ENCODE measurements at places on chromosomes 4 and X.
A peak's percentile ranks its signal among the peaks of the same experiment; 100 is the strongest.

DNA sequence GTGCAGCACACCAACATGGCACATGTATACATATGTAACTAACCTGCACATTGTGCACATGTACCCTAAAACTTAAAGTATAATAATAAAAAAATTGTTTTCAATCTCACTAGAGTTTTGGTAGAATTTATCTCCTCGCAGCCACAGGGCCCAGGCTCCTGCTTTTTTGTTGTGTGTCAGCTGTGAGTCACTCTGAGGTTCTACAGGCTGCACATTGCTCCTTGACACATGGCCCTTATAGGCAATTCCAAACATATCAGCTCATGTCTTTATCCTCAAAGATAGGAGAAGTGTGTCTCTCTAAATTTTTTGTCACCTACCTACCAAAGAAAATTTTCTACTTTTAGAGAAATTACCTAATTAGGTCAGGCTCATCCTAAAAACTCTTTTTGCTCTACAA is 252.1 kb upstream of the ADGRL3 start:
- no peak overlapping the region for H3K4me3 ChIP-seq
- H3K36me3 ChIP-seq: no peaks in the 10 kb centered on the region
- DNase-seq: no peak
- H3K27me3 ChIP-seq: no peaks in the 10 kb centered on the region
- H3K4me1 ChIP-seq: no peaks in the 10 kb centered on the region

DNA sequence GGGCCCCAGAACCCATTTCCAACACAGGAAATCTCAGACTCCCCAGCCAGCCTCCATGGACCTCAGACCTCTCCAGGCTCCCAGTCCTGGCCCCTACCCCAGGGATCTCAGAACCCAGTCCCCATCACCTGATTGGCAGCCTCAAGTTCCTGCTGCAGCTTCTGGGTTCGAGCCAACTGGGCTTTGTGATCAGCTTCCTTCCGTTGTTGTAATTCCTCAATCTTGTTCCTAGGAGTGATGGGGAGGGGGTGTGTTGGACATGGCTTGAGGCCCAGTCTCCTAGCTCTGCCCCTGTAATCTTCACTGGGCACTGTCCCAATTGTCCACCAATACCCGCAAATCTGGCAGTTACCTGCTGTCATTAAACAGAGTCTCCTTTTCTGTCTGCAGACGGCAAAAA is 12.6 kb downstream of the GRIPAP1 start:
- peaks cover 3% of the 10 kb centered on the region for H3K36me3 ChIP-seq
- no peak for DNase-seq
- no peaks in the 10 kb centered on the region for H3K27me3 ChIP-seq
- H3K4me3 ChIP-seq: no peak overlapping the region
- H3K4me1 ChIP-seq: no peaks in the 10 kb centered on the region

- no peak overlapping the region for H3K4me3 ChIP-seq
- no peaks in the 10 kb centered on the region for H3K4me1 ChIP-seq
- H3K27ac ChIP-seq: no peak overlapping the region
- peaks cover 4% of the 10 kb centered on the region for H3K36me3 ChIP-seq
- H3K27me3 ChIP-seq: no peaks in the 10 kb centered on the region
Observed at GRCh38 chrX:45751156-45751555, 550.5 kb upstream of the DIPK2B start.

DNA sequence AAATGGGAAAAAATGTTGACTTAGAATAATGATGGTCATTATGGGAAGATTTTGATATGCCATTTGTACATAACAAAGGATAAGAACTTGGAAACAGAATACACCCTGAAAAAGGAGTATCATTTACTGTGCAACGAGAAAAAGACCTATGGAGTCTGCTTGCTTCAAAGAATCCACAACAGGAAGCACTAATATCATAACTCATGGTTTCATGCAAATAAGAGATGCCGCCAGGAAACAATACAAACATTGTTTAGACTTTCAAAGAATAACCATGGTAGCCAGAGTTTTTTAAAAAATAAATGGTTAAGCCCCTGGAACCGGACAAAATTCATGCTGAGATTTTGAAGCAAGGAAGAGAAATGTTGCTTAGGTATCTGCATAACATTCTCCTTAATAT is 139.9 kb upstream of the ETNPPL start:
- DNase-seq: no peak
- H3K27me3 ChIP-seq: no peaks in the 10 kb centered on the region
- H3K36me3 ChIP-seq: no peaks in the 10 kb centered on the region

GRCh38 chr4:28518561-28519165 is 1658.0 kb downstream of the STIM2 start:
- H3K27ac ChIP-seq: no peak overlapping the region
- no peaks in the 10 kb centered on the region for H3K27me3 ChIP-seq
- no peaks in the 10 kb centered on the region for H3K36me3 ChIP-seq
- H3K4me3 ChIP-seq: no peak overlapping the region

DNA sequence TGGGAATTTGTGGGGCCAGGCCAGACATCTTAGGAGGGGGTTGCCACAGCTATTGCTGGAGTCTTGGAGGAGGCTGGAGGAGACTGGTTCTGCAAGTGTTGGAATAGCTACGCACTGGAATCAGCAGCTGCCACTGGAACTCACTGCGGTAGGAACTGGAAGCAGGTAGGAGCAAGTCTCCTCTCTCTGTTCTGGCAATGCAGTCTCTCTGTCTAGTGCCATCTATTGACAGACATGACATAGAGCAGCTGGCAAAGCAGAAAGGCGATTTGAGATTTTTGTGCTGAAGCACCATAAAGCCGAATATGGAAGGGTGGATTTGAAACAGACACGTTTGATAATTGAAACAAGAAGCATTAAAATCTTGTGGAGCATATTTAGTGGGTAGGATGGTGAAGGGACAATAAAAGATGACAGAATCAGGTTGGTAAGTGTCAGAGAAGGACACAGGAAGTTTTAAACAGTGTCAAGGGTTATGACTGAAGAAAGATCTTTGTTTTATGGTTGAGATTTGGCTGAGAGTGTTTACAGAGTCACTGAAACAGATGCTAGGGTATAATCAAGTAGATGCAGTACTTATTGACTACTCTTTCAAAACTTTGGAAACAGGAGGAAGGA is 23.5 kb upstream of the SYNPO2 start:
- no peak for DNase-seq
- no peak overlapping the region for H3K4me3 ChIP-seq
- H3K36me3 ChIP-seq: no peaks in the 10 kb centered on the region
- peaks cover 8% of the 10 kb centered on the region for H3K4me1 ChIP-seq
- no peaks in the 10 kb centered on the region for H3K27me3 ChIP-seq

DNA sequence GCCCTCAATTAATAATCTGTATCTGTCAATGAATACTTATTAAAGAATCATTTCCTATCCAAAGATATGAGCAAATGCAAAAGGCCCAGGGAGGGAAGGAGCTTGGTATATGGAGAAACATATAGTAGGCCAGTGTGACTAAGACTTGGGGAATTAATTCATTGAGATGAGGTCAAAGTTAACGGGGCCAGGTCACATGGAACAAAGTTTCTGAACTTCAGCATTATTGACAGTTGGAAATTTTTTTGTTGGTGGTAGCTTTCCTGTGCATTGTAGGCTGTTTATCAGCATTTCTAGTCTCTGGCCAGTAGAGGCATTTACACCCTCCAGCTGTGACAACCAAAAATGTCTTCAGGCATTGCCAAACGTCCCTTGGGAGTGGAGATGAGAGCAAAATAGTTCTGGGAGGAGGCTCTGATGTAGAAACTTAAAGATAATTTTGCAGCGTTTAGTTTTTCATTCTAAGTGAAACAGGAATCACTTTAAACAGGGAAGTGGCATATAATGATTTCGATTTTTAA is 202.0 kb downstream of the SLC4A4 start:
- peaks cover 13% of the 10 kb centered on the region for H3K36me3 ChIP-seq
- H3K4me3 ChIP-seq: no peak overlapping the region
- H3K27me3 ChIP-seq: no peaks in the 10 kb centered on the region

DNA sequence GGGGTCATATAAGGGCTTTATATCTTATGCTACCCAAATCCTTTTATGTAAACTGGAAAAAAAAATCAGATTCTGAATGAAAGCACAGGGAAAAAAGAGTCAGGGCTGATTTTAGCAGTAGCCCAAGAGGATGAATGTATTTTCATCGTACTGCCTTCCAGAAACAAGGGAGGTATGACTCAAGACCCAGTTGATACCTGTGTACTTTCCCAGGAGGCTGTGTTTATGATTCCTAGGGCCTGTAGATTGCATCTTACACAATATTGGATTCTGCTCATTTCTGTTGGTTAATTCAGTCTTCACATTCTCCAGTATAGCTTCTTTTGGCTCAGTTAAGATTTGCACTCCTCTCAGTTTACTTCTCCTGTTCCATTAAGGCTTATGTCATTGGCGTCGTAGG is 127.9 kb upstream of the LIMCH1 start:
- H3K4me3 ChIP-seq: no peak overlapping the region
- H3K27me3 ChIP-seq: peaks cover 5% of the 10 kb centered on the region
- H3K27ac ChIP-seq: no peak overlapping the region
- peaks cover 49% of the 10 kb centered on the region for H3K4me1 ChIP-seq

DNA sequence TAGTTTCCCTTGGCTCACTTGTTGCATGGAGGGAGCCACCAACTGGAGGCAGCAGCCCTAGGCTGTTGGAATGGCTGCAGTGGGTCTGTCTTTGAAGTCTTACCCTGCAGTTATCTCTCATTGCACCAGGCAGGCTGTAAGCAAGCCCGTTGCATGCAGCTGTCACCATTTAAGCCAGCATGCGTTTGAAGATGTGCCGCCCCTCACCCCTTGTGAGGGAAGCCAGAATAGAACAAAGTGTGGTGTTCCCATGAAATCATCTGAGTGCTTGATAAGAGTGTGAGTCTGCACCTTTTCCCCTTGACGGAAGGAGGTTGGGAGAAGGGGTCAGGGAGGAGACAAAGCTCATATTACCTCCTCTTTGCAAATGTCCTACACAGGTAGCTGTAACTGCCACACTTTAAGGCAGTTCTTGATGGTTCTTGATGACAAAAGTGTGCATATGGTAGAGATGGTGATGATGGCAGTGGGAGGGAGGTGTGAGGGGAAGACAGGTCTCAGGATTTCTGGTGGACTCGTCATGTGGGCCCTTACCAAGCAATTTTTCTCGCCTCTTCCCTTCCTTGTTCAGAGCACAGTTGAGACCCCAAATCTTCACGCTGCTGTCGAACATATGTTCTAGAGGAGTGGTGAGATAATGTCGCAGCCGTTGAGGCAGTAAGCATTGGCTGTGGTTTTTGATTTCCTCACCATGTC is 191.4 kb upstream of the LEF1 start:
- peak overlapping the region; percentile 15 for H3K4me3 ChIP-seq
- peaks cover 25% of the 10 kb centered on the region for H3K27me3 ChIP-seq
- DNase-seq: no peak
- no peaks in the 10 kb centered on the region for H3K36me3 ChIP-seq
- H3K4me1 ChIP-seq: peaks cover 36% of the 10 kb centered on the region
- H3K27ac ChIP-seq: peak overlapping the region; percentile 30

DNA sequence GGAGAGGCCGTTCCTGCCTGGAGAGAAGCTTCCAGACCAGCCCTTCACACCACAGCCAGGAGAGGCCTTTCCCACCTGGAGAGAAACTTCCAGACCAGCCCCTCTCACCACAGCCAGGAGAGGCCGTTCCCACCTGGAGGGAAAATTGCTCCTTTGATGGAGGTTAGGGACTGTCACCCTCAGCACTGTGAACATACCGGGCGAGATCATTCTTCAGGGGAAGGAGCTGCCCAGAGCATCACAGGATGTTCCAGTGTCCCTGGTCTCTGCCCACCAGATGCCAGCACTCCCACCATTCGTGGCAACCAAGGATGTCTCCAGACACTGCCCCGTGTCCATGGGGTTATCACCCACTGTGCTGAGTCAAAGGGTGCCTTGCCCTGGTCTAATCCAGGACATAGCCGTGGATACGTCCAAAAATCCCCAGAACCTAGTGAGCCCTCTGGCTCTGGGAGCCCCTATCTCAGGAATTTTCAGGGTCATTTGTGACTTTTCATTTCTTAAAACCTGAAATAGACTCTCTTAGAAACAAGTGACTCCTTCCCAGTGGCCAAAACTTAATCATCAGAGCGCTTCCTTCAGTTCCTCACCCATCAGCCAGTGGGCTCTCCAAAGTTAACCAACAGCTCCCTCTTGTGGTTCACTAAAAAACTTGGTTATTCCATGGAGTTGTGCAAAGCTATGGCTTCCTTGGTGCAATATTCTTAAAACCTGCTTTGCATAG is 80.2 kb downstream of the CRMP1 start:
- no peak for DNase-seq
- H3K27ac ChIP-seq: no peak overlapping the region
- H3K36me3 ChIP-seq: peaks cover 31% of the 10 kb centered on the region
- no peaks in the 10 kb centered on the region for H3K4me1 ChIP-seq

GRCh38 chrX:125782184-125782583 is 383.9 kb downstream of the DCAF12L2 start:
- DNase-seq: no peak
- peaks cover 12% of the 10 kb centered on the region for H3K4me1 ChIP-seq
- H3K27me3 ChIP-seq: peaks cover 4% of the 10 kb centered on the region
- H3K27ac ChIP-seq: no peak overlapping the region
- H3K36me3 ChIP-seq: no peaks in the 10 kb centered on the region

DNA sequence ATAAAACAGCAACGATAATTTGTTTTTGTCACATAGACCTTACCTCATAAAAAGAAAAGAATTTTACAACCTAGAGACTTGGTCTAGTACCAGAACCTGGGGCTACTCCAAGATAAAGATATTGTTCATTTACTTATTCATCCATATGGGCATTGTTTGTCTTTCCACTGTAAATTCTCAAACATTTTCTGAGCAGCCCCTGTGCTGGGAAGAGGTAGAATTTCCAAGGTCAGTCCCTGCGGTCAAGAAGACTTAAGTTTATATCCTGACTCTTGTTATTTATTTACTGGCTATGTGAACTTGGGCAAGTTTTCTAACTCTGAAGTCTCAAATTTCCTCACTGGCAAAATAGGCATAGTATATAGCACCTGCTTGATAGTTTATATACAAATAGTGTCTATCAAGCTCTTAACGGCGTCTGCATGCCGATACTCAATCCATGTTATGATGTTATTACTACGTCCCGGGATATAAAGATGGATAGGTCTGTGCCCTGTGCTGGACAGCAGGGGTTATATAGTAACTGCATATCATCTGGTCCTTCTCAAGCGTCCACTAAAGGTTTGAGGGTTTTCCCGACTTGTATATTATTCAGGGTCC is 222.1 kb upstream of the TAPT1 start:
- H3K4me1 ChIP-seq: peaks cover 7% of the 10 kb centered on the region
- H3K27me3 ChIP-seq: no peaks in the 10 kb centered on the region

DNA sequence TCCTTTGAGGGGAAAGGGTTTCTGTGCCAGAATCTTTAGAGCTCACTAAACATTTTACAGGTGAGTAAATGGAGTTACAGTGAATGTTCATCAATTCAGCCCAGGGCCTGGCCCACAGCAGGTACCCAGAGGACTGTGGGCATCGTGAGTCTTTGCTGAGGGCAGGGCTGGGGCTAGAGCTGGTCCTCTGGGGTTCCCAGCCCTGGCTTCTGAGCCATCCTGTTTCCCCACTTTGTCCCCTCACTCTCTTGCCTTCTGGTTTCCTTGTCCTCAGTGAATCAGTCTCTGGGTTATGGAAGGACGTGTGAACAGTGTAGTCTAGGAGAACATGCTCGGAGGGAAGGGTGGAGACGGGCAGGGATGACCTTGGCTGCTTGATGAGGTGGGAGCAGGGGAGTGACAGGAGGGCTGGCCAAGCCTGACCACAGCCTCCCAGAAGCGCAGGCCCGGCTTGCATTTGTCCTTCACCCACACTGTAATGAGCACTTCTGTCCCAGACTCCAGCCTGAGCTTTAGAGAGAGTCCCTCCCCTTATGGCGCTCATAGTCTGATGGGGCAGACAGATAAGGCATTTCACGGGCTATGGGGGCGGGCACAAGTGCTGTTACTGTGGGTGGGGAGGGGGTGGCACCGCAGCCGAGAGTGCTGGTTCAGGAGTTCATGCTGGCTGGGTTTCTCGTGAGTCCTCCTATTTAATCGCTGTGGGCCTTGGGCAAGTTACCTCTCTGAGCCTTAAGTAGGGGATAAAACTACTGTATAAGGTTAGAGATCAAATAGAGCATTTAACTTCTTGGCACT is 17.3 kb downstream of the TBC1D14 start:
- peaks cover 26% of the 10 kb centered on the region for H3K36me3 ChIP-seq
- DNase-seq: no peak
- no peaks in the 10 kb centered on the region for H3K27me3 ChIP-seq
- peak overlapping the region; percentile 78 for H3K27ac ChIP-seq
- H3K4me3 ChIP-seq: peak overlapping the region; percentile 44
